Adipocyte (in vitro differentiated cells): ENCODE measurements at places on chromosomes 12 and 14.

- DNase-seq, result no peak
These were observed 190.6 kb downstream of the CALM1 start for GRCh38 chr14:90587252-90587910.

DNA sequence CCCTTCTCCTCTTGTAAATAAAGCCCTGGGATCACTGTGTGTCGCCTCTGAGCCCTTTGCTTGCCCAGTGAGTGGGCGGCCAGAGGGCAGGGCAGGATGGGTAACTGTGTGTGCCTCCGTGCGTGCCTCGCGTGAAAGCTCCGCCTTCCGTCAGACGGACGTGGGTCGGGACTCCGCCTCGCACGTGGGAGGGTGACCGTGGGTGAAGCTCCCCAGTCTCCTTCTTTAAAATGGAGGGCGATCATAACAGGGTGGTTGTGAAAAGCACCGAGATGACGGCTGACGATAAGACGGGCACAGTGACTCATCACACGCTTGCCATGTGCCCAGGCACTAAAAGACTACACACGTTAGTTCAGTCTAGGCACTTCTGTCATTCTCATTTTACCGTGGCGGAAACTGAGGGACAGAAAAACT, 9.2 kb downstream of the PHB2 start:
- DNase-seq, result no peak

- DNase-seq, result peak; percentile 77
These were observed 109.3 kb upstream of the MYF6 start for GRCh38 chr12:80598004-80598606.

DNA sequence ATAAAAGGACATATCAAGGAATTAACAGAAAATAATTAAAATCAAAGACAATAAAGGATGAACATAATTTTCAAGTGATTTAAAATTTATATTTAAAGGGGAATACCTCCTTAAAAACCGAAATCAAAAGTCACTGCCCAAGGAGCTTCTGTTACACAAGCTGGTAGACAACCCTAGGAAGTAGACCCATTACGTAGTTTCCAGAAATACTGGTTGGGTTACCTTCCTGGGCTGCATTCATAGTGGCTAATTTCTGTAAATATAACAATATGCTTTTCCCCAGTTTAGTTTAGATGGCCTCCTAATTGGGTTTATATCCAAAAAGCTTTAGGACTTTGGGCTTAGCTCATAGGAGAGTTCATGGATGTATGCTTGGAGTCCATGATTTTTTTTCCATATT, 2.1 kb upstream of the EDDM3A start:
- no peak for DNase-seq

DNA sequence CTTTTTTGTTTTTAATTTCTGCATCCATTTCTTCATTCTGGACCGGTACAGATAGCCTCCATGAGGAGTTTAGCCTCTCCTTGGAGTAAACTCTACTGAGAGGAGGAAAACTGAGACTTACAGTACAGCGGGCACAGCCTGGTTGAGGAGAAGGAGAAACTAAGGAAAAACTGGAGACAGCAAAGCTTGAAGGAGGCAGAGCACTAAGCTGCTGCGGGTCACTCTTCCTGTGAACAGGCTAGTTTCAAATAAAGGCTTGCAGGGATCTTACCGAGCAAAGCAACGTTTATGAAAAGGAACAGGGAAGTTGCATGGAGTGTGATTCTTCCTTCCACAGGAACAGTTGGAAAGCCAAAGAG, 348 bp upstream of the SSTR1 start:
- peak; percentile 6 for DNase-seq

- DNase-seq, result no peak
These were observed 201.2 kb downstream of the CHST11 start for GRCh38 chr12:104657726-104658484.

DNA sequence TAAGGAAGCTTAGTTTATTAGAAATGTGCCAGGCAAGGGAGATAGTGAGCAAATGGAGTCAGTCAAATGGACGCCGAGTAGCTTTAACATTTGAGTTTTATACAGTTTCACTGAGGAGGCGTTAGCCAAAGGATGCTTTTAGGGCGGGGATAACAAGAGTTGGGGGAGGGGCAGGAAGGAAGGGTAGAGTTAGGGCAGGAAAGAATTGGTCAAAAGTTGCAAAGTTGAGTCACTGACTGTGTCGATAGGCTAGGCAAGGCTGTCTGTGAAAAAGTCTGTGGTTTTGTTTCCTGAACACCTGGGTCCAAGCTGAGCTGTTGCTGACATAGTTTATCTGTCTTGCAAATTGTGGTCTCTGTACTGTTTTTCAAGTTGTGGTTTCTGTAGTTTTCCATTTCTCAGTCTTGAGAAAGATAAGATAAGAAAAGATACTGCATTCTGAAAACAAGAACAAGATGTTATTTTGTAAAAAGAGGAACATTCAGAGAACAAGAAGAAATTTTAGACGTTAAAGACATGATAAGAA, 62.6 kb upstream of the RESF1 start:
- no peak for DNase-seq

- no peak for DNase-seq
These were observed 458.0 kb upstream of the ATP2B1 start for GRCh38 chr12:90166671-90167070.

DNA sequence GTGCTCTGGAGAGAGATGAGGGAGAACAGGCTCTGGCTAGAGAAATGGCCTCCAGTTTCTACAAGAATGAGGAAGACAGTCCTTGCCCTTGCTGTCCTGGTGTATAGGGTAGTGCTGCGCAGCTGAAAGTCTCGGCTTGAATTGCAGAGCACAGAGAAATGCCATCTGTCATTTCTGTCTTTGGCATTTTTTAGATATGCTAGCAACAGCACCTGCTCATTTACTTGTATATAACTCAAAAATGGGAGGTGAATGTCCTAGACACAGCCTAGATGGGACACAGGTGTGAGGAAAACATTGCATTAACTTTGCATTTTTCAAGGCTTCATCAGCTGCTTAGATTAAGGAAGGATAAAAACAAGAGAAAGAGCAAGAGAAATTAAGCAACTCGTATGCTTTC, 35.8 kb downstream of the GPR19 start:
- DNase-seq, result peak; percentile 8

DNA sequence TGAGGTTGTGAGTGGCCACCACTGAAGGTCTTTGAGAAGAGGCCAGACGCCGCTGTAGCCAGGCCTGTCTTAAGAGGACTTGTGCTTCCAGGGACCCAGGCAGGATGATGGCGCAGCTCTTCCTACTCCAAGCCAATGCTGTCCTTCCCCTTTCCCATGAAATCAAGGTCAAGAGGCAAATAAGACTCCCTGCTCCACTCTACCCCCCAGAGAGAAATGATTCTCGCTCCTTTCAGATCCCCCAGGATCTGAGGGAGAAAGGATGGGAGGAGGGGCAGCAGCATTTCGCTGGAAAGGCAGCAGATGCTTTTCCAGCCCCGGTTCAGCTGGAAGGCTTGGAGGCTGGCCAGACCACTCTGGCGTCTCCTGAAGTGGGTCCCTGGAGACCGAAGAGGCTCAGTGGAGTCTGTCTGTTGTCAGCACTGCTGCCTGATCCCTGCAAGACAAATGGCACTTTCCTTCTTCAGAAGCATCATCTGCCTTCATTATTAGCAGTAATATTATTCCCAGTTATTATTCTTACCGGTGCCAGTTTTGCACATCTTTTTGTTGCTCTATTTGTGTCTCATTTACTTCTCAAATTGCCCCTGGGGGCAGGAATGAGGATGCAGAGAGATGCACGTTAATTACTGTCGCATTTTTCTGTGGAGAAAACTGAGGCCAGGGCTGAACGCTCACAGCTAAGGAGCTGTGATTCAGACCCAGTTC, 51.4 kb downstream of the C14orf132 start:
- peak; percentile 70 for DNase-seq

- DNase-seq, result no peak
These were observed 32.8 kb downstream of the KCNMB4 start for GRCh38 chr12:70398862-70399261.

GRCh38 chr14:99535448-99535847, 54.2 kb downstream of the CCNK start:
- no peak for DNase-seq

GRCh38 chr14:22556021-22556989, 32.7 kb downstream of the DAD1 start:
- DNase-seq, result no peak

DNA sequence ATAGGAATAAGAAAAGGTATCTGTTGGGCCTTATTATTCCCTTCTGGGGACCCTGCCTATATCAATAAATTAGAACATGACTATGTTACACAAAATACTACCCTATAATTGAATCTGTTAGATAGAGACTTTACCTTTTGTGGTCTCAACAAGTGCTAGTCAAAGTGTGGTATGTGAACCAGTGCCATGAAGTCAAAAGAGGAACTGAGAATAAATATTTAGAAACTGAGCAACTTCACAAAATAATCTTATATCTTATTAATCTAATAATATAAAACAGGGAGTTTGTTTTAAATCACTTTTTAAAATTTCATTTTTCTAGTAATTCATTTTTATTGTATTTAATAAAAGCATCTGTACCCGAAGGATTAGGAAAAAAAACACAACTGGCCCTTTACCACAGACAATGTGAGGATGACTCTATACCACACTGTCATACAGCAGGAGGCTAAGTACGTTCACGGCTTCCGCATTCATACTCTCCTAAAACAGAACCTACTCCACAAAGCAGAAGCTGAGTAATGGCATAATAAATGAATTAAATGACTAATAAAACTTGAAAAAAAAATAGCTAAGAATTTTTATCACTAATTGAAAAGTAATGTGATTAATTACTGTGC, 42.1 kb downstream of the SEC23A start:
- DNase-seq, result no peak

DNA sequence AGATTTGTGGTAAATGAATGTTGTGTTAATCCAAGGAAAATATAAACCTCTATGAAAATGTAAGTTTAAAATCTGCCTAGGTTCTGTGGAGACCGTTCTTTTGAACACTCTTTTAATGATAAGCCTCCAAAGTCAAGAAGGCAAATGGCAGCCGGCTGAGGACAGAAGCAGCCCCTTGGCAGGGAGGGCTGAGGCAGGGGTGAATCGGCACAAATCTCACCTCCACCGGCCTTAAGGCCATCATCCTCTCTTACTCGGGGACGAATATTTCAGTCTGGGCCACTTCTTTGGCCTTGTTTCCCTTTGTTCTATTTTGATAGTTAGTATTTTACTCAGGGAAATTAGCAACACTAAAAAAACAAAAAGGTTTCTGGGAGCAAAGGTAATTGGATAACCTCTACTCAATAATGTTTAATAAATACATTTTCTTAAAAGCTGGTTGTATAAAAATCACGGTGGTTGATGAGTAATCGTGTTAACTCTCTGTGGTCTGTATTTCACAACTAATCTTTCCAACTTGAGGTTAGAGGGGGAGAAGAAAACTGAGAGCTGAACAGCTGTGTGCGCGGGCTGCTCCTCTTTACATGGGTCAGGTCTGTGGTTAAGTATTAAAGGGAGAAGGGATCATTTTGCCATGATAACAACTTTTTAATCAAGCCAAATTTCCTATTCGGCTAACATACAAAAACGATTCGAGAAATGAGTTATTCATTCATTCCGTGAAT, 18.6 kb downstream of the LGMN start:
- no peak for DNase-seq

DNA sequence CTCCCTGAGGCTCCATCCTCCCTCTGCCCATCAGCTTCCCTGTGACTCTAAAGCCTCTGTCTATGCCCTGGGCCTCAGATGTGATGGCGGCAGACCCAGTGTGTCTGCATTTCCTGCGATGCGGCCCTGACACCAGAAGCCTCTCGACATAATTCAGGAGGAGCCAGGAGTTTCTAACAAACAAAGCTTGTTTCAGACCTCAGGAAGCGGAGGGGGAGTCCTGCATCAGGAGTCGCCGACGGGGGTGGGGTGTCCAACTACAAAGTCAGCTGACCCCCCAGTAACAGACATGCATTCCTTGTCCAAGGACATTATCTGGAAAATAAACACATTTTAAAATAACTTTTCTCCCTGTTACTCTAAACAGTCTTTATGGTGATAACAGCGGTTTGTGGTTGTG, 167.5 kb downstream of the DPF3 start:
- DNase-seq, result no peak

DNA sequence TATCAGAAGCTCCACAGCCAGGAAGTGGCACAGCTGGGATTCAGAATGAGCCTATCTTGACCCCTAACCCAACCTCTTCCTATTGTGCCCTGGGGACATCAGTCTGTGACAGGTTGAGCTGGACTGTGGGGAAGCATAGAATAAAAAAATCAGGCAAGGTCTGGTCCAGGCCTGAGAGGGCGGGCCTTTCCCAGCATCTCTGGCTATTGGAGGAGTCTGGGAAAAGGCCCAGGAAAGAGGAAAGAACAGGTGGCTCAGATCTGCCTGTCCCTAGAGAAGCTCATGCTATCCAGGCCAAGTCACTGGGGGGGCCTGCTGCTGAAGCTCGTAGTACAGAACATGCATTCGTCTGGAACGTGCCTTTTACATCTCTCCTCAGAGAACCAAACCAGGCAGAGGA, 100.5 kb downstream of the PPM1H start:
- DNase-seq, result no peak

DNA sequence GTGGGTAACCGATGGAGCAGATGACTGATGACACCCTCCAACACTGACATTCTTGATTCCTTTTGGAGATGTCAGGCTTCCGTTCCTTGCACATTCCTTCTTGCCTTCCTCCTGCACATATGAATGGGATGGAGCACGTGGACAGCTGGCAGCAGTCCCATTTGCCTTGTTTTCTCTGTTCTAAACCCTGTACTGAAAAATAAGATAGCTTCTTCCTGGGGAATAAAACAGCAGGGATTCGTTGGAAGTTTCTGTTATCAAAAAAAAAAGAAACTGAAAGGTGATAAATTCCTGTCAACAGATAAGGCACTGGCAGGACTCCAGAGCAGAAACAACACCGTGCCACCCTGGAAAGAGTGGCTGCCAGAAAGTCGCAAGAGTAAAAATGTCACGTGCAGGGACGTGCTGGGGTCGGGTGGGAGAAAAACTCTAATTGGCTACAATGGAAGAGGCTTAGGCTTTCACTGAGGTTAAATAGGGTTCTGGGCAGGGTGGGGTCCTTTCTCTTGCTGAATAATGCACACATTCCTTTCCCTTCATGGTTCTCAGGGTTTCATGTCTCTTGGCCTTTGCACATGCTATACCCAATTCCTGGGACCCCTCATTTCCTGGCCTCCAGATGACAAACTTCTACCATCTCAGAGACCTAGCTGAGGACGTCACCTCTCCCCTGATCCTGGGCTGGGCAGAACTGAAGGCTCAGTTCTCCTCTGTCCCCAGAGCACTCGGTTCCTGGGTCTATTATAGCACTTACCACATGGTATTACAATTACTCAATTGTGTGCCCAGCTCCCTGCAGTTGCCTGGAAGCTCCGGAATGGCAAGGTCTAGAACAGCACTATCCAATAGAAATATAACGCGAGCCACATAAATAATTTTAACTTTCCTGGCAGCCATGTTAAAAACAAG, 7.0 kb upstream of the NUAK1 start:
- DNase-seq, result no peak

DNA sequence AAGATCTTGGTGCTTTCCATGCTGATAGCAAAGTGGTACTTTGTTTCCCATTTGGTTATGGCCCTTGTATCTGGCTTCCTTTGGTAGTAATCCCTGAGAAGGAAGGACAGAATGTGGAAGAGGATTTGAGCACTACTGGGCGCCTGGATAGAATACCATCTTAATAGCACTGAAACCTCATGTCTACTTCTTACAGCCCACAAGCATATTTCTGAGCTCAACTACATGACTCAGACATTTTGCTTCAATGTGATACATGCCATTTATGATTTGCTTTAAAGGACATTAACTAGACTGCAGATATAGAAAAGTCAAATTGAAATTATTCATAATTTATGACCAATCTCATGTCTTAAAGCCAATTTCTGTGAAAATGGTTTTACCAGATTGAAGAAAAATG, 80.4 kb downstream of the LIN7A start:
- peak; percentile 64 for DNase-seq

GRCh38 chr12:58034712-58035111, 93.3 kb downstream of the ATP23 start:
- DNase-seq, result no peak

GRCh38 chr14:27862684-27863083, 903.9 kb upstream of the FOXG1 start:
- DNase-seq, result no peak
